ENCODE measurements at places on chromosomes 7 and 10.

DNA sequence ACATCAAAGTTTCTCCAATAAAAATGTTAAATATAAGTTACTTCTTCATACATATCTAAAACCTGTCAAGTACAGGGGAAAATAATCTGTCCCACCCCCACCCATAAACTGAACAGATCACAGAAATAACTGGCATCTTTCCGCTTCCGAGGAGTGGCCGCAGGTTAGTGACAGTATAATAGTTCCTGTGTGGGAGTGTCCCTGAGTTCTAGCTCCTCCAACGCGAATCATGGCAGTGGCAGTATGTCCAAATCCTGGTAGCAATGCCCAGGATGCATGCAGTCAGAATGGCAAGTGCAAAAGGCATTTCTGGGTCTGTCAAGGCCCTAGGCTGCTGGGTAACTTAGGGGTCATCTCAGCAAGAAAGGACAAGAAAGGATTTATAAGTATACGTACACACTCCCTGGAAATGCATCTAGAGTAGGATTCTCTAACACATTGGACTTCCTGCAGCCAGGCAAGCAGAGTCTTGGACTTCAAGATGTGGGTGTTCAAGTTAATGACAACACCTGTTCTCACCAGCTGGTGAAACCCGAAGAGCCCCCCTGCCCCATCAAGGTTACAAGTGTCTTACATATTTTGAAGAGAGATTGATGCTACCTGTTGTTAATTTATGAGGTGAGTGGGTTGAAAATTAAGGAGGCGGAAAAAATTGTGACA lies 94.4 kb upstream of the COL1A2 start:
- no peak for DNase-seq

DNA sequence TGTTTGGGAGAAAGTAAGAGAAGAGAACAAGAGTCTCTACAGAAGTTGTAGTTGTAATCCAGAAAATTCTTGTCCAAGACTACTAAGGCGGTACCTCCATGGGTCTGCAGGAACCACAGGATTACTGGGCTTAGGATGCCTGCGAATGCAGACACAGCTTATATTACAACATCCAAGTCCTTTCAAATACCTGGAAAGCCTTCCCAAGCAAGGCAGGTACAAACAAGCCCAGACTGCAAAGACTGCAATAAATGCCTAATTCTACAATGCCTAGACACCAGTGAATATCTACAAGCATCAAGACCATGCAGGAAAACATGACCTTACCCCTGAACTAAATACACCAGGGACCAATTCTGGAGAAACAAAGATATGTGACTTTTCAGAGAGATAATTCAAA lies 178.2 kb downstream of the ARL4A start:
- DNase-seq = no peak

DNA sequence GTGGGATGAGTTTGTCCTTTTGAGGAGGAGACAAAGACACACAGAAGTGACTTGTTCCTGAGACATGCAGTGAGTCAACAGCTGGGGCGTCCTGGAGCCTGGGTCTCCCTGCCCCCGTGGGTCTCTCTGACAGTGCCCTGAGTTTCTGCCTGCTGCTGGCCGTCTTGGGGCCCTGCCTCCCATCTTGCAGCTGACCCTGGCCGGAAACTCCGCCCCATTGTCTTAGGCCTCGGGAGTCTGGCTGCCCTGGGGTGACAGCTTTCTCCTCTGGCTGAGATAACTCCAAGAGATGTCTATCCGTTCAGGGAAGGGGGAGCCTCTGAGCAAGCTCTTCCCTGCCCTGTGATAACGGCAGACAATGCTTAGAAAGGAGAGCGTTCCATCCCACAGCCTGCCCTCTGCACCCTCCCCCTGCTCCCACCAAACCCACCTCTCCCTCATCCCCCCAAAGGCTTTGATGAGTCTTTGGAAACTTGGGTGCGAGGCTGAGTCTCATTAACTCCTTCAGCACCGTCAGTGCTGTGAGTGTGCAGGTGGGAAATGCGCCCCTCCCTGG lies 69.5 kb upstream of the PODXL start:
- DNase-seq = no peak

DNA sequence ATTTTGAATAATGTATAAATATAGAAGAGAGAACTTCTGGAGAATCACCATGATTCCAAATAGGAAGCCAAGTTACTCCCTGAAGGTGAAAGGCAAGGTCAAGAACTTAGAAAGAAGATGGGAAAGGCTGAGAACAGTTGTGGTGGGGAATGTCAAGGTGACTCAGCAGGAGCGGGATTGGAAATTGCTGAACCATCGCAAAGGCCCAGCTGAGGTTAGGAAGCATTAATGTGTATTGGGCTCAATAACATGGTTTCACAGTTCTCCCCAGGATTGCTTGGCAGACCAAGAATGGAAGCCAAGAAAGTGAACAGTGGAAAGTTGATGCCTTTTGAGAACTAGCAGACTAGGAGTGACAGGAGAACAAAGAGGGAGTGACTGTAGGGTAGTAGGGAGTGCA lies 133.3 kb downstream of the VTI1A start:
- no peak for DNase-seq

Measured in NCI-H1694 (cell line).